ENCODE measurements at places on chromosomes 2 and 18.

GRCh38 chr2:217553202-217553601, 449.6 kb downstream of the TNS1 start:
- no peak for DNase-seq

- DNase-seq = no peak
Measured at GRCh38 chr2:121541495-121541894, 10.8 kb downstream of the RNU4ATAC start.

GRCh38 chr2:230678451-230678850, 34.2 kb upstream of the CAB39 start:
- no peak for DNase-seq

GRCh38 chr2:39805936-39806608, 27.0 kb upstream of the THUMPD2 start:
- no peak for DNase-seq

DNA sequence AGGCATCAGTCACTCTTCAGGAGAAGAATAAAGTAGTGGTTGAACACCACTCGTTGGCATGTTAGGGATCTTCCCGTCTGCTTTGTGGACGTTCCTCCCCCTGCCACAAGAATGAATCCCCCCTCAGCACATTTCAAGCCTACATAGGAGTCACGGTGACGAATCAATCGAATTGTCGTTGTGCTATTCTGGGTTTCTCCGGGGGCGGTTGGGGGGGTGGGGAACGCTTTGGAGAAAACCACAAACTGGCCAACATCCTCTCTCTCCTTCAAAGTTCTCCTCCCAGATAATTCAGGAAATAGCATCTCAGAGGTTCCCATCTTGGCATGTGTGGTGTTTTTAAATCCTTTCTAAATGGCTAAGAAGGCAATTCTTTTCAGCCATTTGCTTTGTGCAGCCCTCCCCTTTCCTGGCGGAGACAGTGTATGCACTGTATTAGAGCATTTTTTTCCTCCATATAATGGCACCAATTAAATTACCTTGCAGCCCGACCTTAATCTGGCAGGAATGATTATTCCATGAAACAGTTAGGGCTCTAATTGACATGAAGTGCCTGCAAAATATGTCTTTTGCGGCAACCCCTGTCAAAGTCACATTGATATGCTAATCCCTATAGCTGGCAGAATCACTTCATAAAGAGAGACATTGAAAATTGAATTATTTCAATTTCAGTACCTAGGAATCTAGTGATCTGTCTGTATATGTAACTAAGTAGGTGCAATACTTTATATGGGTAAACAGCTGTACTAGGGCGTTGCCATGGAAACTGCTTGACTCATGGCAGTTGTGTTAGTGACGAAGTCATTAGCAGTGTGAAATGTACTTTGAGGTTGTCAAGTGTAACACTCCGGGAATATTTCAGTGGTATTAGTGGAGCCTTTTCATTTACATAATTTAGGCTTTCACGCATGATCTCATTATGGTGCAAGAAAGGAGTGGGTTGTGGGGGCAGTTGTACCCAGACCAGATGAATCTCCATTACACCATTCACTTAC, 323.4 kb upstream of the SLC14A2 start:
- DNase-seq = no peak

GRCh38 chr2:8477552-8478470, 204.0 kb upstream of the ID2 start:
- DNase-seq = peak; percentile 83

DNA sequence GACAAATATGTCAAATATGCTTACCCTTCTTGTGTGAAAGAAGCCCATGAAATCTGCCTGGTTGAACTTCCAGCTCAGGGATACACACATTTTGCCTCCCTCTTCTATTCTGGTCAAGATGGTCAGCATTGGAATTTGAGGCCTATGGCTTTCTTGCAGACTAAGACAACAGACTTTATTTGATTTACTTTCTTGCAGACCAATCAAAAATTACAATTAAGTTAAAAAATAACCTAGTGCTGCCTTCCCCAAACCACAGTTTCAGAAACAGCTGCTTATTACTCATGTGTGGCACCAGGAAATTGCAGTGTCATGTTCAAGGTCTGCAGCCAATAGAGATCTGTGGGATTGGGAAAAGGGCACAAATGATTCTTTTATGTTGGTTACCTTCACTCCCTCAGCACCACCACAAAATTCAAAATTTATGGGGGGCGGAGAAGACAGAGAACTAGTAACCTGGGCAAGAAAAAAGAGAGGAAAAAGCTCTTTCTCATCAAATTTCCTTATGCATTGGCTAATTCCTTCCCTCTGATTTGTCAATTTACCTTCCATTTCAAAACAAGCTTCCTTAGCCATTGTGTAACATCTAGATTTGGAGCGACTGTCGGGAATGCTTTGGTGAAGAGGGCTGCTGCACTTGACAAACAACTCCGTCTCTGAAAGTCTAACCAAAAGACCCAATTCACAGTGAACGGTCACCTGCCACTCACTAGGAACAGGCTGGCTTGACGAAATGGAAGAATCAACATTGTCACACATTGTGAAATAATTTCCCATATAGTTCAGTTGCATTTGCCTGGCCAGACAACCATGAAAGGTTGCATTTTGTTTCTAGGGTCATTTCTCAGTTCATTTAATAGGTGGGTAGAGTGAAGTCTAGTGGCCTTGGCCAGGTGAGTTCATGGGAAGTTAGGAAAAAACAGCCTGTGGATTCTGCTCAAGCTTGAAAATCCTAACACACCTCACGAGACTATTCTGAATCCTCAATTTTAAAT, 100.4 kb upstream of the FZD5 start:
- no peak for DNase-seq
